ENCODE measurements at places on chromosomes 1 and 21.

GRCh38 chr1:212928323-212929291, 21.7 kb upstream of the VASH2 start:
- no peak for DNase-seq

- no peak for DNase-seq
Observed at GRCh38 chr1:116769104-116769452, 14.8 kb downstream of the CD2 start.

DNA sequence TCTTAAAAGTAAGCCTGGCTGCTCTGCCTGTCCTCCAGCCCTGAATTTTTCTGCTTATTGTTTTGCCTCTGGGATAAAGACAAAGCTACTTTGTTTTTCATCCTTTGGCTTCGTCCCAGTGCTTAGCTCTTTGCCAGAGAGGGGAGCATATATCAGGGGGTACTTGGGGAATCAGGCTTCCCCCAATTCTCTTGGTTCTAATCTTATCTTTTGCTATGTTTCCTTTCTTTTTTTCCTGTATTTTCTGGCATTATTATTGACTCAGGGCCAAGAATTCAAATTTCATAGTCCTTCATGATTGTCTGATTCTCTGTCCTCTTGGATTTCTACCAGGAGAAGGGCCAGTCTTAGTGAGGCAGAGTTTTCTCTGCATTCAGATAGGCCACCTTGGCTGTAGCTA, 51.2 kb downstream of the GIPC2 start:
- no peak for DNase-seq

- DNase-seq: no peak
Observed at GRCh38 chr1:40831001-40831732, 31.0 kb downstream of the CITED4 start.

- DNase-seq: no peak
Observed at GRCh38 chr1:119250299-119250698, 109.8 kb upstream of the WARS2 start.

- DNase-seq: no peak
Observed at GRCh38 chr1:18637511-18637960, 6.9 kb downstream of the PAX7 start.

GRCh38 chr1:233144434-233144833, 151.1 kb downstream of the PCNX2 start:
- DNase-seq: no peak

- no peak for DNase-seq
Observed at GRCh38 chr1:28456078-28456477, 49.8 kb upstream of the RCC1 start.

DNA sequence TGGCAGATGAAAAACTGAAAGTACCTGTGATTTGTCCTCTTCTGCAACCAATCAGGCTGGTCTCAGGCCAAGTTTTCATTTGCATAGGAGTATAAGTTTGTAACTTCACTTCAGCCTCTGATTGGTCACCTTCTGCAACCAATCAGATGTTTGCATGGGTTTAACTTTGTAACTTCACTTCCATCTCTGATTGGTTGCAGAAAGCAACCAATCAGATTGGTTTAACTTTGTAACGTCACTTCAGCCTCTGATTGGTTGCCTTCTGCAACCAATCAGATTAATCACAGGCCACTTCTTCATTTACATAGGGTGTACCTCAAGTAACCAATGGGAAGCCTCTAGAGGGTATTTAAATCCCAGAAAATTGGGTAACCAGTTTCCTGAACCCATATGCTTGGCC, 18.9 kb upstream of the TUT4 start:
- DNase-seq: no peak

- DNase-seq: no peak
Observed at GRCh38 chr1:43887748-43888147, 45.9 kb upstream of the ARTN start.

DNA sequence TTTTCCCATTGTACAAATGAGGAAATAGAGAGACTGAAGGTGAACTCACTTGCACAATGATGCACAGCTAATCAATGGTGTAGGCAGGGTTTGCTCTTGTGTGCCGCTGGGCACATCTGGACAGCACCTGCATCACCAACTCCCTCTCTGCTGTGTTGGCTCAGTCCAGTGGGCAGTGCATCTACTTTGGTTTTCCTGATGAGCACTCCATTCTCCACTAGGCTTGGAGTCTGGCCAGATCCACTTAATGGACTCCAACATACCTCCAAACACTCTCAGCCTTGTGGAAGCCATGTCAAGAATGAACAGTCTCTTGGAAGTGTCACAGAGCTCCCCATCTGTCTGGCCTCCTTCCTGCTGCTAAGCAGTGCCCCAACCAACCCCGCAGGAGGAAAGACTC, 152.2 kb downstream of the HIVEP3 start:
- DNase-seq: no peak

GRCh38 chr1:202807926-202808757, at the start of gene KDM5B:
Gene KDM5B (minus strand): TSS chr1:202808421. CDS start chr1:202808305, 116 bp downstream.
- peak; percentile 48 for DNase-seq

GRCh38 chr1:165699577-165699976, 1.2 kb upstream of the ALDH9A1 start:
- no peak for DNase-seq

GRCh38 chr1:94068999-94069918, 51.7 kb downstream of the ABCA4 start:
- no peak for DNase-seq

GRCh38 chr1:164423136-164423535, 135.8 kb upstream of the PBX1 start:
- no peak for DNase-seq

GRCh38 chr1:212098310-212098709, 62.8 kb downstream of the DTL start:
- no peak for DNase-seq

DNA sequence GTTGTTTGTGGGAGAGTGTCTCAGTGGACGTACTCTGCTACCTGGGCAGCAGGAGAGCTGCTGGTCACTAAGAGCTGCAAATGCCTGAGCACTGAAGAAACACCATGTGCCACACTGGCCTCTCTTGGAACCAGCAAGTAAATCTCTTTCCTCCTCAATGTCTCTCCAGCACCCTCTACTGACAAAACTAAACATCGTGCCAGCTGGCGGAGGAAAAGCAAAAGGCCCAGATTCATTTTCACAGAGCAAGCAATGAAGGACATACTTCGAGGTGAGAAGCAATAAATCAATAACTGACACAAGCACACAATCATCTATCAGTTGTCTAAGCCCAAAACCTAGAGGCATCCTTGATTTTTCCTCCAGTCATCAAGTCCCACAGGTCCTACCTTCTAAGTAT, 78.1 kb downstream of the RERE start:
- no peak for DNase-seq

GRCh38 chr1:77412069-77412819, 130.4 kb downstream of the AK5 start:
- DNase-seq: no peak

- no peak for DNase-seq
Observed at GRCh38 chr1:166673722-166674121, 165.6 kb upstream of the POGK start.

GRCh38 chr1:119294199-119294598, 74.4 kb upstream of the HAO2 start:
- no peak for DNase-seq

DNA sequence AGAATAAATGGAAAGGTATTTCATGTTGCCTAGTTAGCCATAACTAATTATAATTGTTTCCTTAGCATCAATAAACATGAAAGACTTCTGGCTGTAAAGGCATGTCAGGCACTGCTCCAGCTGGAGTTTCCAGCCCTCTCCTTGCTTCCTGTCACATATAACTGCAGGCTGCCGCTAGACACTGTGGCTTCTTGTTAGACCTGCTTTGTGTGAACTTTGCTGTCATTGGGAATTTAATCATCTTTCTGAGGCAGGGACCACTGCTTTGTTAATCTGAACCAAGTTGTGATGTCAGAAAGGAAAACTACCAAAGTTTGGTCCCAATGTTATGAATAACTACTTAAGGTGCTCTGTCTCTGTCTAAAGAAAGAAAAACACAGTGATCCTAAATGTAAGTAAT, 90.3 kb upstream of the DUSP10 start:
- no peak for DNase-seq

GRCh38 chr1:214838351-214838750, 235.4 kb downstream of the CENPF start:
- no peak for DNase-seq

GRCh38 chr21:46069166-46069565, 28.7 kb upstream of the COL6A2 start:
- no peak for DNase-seq

- no peak for DNase-seq
Observed at GRCh38 chr1:210464519-210465039, 135.9 kb downstream of the HHAT start.

DNA sequence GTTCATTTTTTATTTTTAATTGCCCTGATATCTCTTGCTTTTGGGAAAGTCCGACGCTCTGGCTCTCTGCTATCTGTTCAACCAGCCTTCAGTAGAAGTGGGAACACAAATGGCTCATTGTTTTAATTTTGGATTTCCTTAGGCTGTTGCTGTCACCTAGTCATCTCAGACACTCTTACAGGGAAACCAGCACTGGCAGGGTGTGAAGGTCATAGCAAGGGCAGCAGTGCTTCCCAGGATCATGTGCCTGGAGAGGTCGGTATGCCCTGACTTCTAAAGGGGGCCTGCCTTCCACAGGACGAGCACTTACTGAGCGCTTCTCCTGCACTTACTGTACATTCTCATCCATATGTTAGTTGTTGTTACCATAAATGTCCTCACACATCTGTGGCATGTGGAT, 224.2 kb downstream of the DISC1 start:
- no peak for DNase-seq

DNA sequence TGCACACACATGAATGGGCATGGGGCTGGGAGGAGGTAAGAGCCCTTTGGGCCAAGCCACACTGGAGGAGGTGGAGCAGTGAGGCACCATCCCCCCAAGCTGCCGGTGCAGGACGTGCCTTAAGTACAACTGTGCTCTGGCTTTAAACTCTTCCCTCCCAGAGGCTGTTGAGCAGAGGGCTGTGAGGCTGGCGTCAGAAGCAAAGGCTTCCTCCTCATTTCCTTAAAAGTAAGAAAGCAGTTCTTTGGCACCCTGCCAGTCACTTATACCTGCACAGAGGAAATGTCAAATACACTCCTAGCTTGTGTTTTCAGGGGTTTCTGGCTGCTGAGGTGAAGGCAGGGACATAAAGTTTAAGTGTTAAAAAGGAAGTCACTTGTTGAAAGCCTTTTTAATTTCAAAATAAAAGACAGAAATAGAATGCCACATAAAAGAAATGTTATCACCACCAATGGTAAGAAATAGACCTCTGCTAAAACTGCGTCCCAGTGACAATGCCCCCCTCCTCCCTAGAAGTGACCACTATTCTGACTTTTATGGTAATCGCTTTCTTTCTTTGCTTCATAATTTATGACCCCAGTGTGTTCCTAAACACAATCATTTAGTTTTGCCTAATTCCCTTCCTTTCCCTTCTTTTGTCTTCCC, 33.0 kb downstream of the LAMC2 start:
- DNase-seq: peak; percentile 51

- no peak for DNase-seq
Observed at GRCh38 chr1:12472798-12473551, 145.0 kb downstream of the DHRS3 start.

GRCh38 chr21:25507522-25507921, 99.8 kb downstream of the MRPL39 start:
- no peak for DNase-seq

DNA sequence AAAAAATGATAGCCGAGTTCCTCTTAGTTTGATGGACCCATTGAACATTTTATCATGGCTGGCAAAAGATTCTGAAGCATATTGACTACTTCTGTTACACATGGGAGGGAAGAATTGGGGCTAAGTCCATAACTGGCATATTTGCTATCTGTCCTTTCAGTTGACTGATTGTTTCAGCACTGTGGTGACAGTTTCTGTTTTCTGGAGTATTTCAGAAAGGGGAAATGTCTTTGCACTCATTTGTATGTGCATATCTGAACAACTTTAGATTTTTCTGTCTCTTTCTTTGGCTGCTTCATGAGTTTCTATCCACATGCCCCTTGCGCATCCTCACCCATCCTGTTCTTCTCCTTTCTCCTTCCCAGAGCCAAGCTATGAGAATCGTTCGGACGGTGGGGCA, 33.2 kb downstream of the SPATA46 start:
- no peak for DNase-seq

DNA sequence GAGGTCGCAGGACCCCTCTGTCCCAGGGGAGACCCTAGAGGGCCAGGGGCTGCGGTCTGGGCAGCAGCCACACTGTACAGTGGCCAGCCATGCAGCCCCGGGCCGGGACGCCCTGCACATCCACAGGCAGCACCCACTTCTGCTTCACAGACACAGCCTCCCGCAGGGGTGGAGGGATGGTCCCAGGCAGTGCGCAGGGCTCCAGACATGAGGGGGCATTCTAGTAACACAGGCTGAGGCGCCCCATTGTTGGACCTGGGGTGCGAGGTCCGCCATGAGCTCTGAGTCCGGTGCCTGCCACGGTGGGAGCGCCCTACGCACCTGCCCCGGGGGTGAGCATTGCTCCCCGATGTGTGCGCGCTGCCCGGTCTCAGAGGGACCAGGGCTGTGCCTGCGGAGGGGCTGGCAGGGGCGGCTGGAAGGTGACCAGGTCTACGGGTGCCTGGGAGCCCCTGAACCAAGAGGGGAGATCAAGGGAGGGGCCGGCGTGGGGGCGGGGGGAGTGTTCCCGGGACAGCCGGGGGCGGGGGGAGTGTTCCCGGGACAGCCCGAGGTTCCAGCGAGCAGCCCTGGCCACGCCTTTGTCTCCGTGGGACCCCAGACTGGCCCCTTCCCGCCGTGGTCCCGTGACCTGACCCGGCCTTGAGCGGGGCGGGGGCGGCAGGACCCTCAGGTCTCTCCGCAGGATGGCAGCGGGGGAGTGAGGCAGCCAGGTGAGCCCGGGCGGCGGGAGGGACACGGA, 4.5 kb downstream of the MMEL1 start:
- no peak for DNase-seq

- DNase-seq: no peak
Observed at GRCh38 chr1:15007368-15007767, 146.2 kb upstream of the TMEM51 start.

GRCh38 chr1:167237000-167237399, 16.3 kb downstream of the POU2F1 start:
- no peak for DNase-seq

GRCh38 chr1:173445164-173445563, 32.0 kb upstream of the PRDX6 start:
- DNase-seq: no peak

GRCh38 chr21:43361493-43362296, 65.2 kb downstream of the SIK1 start:
- DNase-seq: no peak

- no peak for DNase-seq
Observed at GRCh38 chr1:235639226-235640205, 10.1 kb downstream of the GNG4 start.

- DNase-seq: no peak
Observed at GRCh38 chr1:109933856-109934711, 23.4 kb downstream of the CSF1 start.

DNA sequence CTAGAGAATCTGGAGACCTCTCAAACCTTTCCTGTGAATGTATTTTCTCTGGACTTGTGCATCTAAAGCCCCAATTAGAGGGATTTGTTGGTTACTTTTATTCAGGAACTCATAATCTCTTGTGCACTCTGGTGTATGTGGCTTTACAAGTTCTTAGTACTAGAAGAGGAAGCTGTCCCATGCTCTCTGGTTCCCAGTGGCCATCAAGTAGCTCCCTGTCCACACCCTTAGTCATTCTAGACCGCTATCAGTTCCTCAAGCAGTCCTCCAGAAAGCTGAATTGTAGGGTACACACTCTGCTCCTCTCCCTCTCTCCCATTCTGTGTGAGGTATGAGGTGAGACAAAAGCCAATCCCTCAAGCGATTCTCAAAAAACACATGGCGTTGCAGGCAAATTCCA, 470.3 kb downstream of the PTPRC start:
- DNase-seq: no peak

GRCh38 chr1:88680911-88681622, 3.0 kb upstream of the PKN2 start:
- DNase-seq: no peak

Data from NCI-H1436 (cell line).